K562 (cell line): ENCODE measurements at places on chromosomes 1 and 21. TPM values are rescaled to one million over a fixed set of nuclear protein-coding genes. Genes with fewer than 3 reads are reported as not detected.
A peak's percentile ranks its signal among the peaks of the same experiment; 100 is the strongest.

- DNase-seq, result peak; percentile 75
Observed at GRCh38 chr1:150165622-150166612, 16.2 kb downstream of the PLEKHO1 start.

XCL2 gene
- not detected in 2 replicates for total RNA-seq

GRCh38 chr1:97651250-97651649 lies 269.6 kb downstream of the DPYD start:
- no peak for DNase-seq

TRIM67 gene
- 0.36 and 0.60 TPM in 2 replicates for total RNA-seq

DNA sequence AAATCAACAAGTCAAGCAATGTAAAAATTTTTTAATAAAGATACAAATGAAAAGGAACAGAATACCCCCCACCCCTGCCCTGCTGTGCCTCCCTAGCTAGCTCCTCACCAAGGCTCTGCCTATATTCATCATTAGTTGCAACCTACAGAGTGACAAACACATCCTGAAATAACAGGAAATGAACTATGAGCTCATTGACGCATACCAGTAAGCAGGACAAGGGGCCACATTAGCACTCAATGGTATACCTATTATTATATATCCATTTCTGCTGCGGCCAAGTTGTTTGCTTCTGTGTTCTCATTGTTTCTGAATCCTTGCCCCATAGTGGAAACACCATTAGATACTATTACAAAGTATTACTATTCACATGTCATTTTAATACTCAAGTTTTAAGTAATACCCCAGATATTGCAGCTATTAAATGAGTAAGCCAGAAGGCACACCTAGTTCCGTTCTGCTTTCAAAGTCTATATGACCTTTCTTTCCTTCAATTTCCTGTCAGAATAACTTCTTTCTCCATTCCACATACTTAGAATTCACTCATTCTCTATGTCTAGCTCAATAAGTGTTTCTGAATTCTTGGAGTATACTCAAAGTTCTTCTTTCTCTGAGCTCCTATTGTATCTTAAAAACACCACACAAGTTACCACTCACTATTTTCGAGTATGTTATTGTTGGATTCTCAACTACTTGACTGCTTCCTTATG lies 1214.9 kb downstream of the PLA2G4A start:
- no peak for DNase-seq

GRCh38 chr1:117284399-117285215 lies 73.9 kb upstream of the VTCN1 start:
- peak; percentile 70 for DNase-seq

TNFRSF18 gene
- 0.27 TPM in 1 of 2 replicates, not detected in the other for total RNA-seq

MYOCOS gene
- not detected in 2 replicates for total RNA-seq
